Thoracic aorta endothelial cell (primary cell): ENCODE measurements at places on chromosomes 5 and 9. TPM values are rescaled to one million over a fixed set of nuclear protein-coding genes. Genes with fewer than 3 reads are reported as not detected.

The PRR7 gene
- 8.9 and 11.9 TPM in 2 replicates for total RNA-seq

The PCDHB7 gene
- 0.22 and 0.40 TPM in 2 replicates for total RNA-seq

The PCDHB5 gene
- total RNA-seq: 0.40 and 0.43 TPM in 2 replicates

The OR1J2 gene
- total RNA-seq: not detected in 2 replicates

The LHX3 gene
- not detected in 2 replicates for total RNA-seq
